ENCODE measurements at places on chromosomes 2 and 18. TPM values are rescaled to one million over a fixed set of nuclear protein-coding genes. Genes with fewer than 3 reads are reported as not detected.

The KIF5C gene
- total RNA-seq, result 0.13 TPM

The ZNF385B gene
- not detected for total RNA-seq

The SH3RF3 gene
- total RNA-seq, result 6.3 TPM

The GCKR gene
- total RNA-seq, result 22.0 TPM

The MEP1B gene
- not detected for total RNA-seq

The SCYGR8 gene
- total RNA-seq, result not detected

The LYPD6B gene
- not detected for total RNA-seq

The DES gene
- 0.62 TPM for total RNA-seq

The ABCG5 gene
- total RNA-seq, result under 0.01 TPM

The ONECUT2 gene
- total RNA-seq, result under 0.01 TPM

The RIT2 gene
- not detected for total RNA-seq

The EFR3B gene
- 3.3 TPM for total RNA-seq

The SAG gene
- not detected for total RNA-seq

The LIPG gene
- 0.40 TPM for total RNA-seq

The TUBA4B gene
- total RNA-seq, result not detected

The SERPINB10 gene
- total RNA-seq, result 0.13 TPM

The ANKRD62 gene
- not detected for total RNA-seq

The ADCY3 gene
- 52.2 TPM for total RNA-seq

The CENPA gene
- 4.2 TPM for total RNA-seq

The DNPEP gene
- total RNA-seq, result 47.6 TPM

The ZNF396 gene
- 3.0 TPM for total RNA-seq

The ALKAL2 gene
- total RNA-seq, result not detected

The IGFBP2 gene
- 807 TPM for total RNA-seq

The RTP5 gene
- not detected for total RNA-seq

The ARHGEF4 gene
- total RNA-seq, result 1.3 TPM

The ZNF638 gene
- 139 TPM for total RNA-seq

The CFC1 gene
- not detected for total RNA-seq

The CRYBA2 gene
- not detected for total RNA-seq

The EGR4 gene
- not detected for total RNA-seq

The MATN3 gene
- total RNA-seq, result 0.26 TPM

The IKZF2 gene
- total RNA-seq, result 5.5 TPM

The ALPP gene
- not detected for total RNA-seq

The HOXD13 gene
- total RNA-seq, result not detected

The ATP8B1 gene
- total RNA-seq, result 210 TPM

The MYCN gene
- not detected for total RNA-seq

The CHRND gene
- not detected for total RNA-seq
